ENCODE measurements at places on chromosomes 16 and 17. TPM values are rescaled to one million over a fixed set of nuclear protein-coding genes. Genes with fewer than 3 reads are reported as not detected.

DNA sequence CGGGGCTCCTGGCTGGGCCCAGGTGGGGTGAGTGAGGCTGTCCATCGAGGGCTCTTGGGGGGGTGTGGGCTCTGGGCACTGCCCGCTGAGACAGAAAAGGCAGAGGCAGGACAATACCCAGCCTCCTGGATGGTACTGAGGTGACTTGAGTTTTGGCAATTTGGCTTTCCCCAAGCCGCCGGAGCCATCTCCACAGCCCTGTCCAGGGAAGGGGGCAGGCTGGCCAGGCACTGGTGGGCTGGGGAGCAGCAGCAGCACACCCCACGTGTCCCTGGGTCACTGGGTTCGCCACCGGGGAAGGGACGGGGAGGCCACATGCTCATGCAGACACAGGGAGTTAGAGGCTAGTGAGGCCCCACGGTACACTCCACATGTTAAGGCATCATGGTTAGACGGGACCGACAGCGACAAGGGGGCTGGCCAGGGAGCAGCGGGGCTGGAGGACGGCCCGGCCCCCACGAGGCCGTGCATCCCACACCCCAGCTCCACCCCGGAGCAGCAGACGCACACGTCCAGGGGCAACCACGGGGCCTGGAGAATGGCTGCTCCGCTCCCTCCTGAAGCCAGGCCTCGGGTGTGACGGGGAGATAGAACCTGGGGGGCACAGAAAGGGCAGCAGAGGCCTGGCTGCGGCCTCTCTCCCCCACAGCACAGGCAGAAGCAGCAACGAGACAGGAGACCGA, 3.0 kb downstream of the ARHGDIA start:
- DNase-seq = no peak

The NDRG4 gene
- total RNA-seq = 10.5 TPM

The HOXB3 gene
- total RNA-seq = 0.46 TPM

- DNase-seq = no peak
Observed at GRCh38 chr16:29012913-29013553, 28.2 kb downstream of the LAT start.

DNA sequence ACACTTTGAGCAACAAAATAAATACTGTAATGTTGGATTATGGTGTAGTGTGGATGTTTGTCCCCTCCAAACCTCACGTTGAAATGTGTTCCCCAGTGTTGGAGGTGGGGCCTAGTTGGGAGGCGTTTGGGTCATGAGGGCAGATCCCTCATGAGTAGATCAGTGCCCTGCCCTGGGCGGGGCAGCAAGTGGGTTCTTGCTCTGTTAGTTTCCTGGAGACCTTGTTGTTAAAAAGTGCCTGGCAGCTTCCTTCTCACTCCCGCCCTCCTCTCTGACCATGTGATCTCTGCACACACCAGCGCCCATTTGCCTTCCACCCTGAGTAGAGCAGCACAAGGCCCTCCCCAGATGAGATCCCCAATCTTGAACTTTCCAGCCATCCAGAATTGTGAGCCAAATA, 67.7 kb downstream of the MPRIP start:
- DNase-seq = no peak

GRCh38 chr16:84268291-84269040, 26.2 kb upstream of the WFDC1 start:
- DNase-seq = no peak

DNA sequence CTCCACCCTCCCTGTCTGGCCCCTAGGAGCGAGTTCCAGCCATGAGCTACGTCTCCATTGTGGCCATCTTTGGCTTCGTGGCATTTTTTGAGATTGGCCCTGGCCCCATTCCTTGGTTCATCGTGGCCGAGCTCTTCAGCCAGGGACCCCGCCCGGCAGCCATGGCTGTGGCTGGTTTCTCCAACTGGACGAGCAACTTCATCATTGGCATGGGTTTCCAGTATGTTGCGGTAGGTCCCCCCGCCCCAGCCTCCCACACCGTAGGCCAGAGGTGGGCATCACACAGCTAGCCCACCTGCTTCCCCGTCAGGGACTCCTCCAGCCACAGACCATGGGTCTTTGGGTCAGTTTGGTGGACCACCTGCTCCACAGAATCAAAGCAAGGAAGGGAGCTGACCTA, 4.2 kb downstream of the SLC2A4 start:
- DNase-seq = no peak

DNA sequence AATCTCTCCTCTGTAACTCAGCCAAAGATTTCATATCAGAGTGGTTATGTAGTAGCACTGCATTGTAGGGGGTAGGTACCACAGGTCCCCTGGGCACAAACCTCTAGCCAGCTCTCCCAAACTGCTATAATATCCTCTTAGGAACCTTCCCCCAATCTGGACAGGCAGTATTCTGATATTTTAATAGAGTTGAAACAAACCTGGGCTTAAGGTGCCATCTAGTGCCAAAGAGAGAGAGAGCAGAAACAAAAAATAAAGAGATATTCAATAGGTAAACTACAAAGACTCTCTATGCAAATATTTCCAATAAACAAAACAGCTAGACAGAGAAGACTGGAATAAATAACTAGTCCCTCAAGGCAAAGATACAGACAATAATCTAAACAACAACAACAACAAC, 1070.0 kb downstream of the CDH11 start:
- DNase-seq = no peak

DNA sequence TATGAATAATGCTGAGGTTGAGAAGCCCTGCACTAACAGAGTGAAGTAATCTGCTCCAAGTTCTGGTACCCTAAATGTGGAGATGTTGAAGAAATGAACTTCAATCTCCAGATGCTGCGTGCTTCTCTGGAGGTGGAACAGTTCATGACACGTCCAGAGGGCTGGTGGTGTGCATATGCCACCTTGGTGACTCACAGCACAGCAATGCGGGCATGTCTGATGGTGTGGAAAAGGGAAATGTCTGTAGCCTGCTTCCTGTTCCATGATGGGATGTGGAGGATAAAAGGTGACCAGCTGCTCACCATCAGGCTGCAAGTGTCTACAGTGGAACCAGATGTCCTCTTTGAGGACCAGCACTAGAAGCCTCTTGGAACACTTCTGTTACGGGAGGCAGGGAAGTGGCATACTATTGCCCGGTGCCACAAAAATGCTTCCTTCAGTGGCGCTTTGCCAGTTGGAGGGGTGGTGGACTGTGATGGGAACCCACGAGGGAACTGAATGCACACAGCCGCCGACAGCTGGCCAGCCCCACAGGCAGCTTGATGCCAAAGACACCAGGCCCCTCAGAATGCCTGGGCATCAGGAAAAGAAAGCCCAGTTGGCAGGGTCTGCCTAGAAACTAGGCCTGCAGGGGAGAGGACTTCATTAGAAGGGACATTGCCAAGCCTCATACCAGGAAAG, 19.9 kb downstream of the SNX11 start:
- DNase-seq = no peak

DNA sequence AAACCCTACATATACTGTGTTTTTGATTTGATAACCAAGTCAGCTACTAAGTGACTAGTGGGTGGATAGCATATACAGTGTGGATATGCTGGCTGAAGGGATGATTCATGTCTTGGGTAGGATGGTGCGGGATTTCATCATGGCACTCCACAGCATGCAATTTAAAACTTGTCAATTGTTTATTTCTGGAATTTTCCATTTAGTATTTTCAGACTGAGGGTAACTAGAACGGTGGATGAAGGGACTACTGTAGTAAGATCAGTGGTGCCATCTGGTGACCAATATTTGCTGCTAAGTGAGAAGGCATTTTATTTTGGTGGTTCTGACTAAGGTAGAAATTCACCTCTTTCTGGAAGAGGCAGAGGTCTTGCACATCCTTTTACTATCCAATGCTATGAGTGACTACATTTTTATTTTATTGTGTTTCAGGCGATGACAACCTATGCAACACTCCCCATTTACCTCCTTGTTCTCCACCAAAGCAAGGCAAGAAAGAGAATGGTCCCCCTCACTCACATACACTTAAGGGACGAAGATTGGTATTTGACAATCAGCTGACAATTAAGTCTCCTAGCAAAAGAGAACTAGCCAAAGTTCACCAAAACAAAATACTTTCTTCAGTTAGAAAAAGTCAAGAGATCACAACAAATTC, 3.1 kb downstream of the CDC6 start:
- DNase-seq = no peak

GRCh38 chr16:83300326-83300725, 507.5 kb upstream of the HSBP1 start:
- DNase-seq = no peak

The NARF gene
- 72.8 TPM for total RNA-seq

Measured in osteocyte (in vitro differentiated cells).